HCT116 (cell line): ENCODE measurements at places on chromosomes 1 and 21. TPM values are rescaled to one million over a fixed set of nuclear protein-coding genes. Genes with fewer than 3 reads are reported as not detected.

The CSRP1 gene
- total RNA-seq: 51.7 TPM

The ERG gene
- 0.17 TPM for total RNA-seq

The KCTD3 gene
- total RNA-seq: 46.7 TPM

The DMRTA2 gene
- not detected for total RNA-seq

DNA sequence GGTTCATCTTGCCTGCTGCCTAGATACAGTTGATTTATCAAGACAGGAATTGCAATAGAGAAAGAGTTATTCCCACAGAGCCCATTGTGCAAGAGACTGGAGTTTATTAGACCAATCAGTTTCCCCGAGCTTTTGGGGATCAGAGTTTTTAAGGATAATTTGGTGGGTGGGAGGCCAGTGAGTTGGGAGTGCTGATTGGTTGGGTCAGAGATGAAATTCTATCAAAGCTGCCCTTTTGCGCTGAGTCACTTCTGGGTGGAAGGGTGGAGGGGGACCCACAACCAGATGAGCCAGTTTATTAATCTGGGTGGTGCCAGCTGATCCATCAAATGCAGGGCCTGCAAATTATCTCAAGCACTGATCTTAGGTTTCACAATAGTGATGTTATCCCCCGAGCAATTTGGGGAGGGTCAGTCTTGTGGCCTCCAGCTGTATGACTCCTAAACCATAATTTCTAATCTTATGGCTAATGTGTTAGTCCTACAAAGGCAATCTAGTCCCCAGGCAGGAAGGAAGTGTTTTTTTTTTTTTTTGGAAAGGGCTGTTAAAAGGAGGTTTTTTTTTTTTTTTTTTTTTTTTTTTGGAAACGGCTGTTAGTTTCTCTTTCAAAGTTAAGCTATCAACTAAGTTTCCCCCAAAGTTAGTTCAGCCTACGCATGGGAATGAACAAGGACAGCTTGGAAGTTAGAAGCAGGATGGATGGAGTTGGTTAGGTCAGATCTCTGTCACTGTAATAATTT lies 7.4 kb downstream of the SLC16A4 start:
- H3K4me1 ChIP-seq: peaks cover 9% of the 10 kb centered on the region; the same call in 1 of the 2 replicates
- no peak for DNase-seq

GRCh38 chr1:209692745-209693504 lies 11.7 kb upstream of the HSD11B1 start:
- peaks cover 16% of the 10 kb centered on the region; the same call in 1 of the 2 replicates for H3K27me3 ChIP-seq
- no peak overlapping the region for H3K27ac ChIP-seq
- peaks cover 24% of the 10 kb centered on the region for H3K4me1 ChIP-seq
- no peak overlapping the region for H3K4me3 ChIP-seq
- DNase-seq: peak; percentile 72

GRCh38 chr1:32877211-32878110 lies 6.7 kb upstream of the FNDC5 start:
- no peak for DNase-seq
- H3K36me3 ChIP-seq: no peaks in the 10 kb centered on the region
- H3K27ac ChIP-seq: no peak overlapping the region
- no peak overlapping the region for H3K4me3 ChIP-seq
- peaks cover 2% of the 10 kb centered on the region; the same call in 1 of the 2 replicates for H3K4me1 ChIP-seq

DNA sequence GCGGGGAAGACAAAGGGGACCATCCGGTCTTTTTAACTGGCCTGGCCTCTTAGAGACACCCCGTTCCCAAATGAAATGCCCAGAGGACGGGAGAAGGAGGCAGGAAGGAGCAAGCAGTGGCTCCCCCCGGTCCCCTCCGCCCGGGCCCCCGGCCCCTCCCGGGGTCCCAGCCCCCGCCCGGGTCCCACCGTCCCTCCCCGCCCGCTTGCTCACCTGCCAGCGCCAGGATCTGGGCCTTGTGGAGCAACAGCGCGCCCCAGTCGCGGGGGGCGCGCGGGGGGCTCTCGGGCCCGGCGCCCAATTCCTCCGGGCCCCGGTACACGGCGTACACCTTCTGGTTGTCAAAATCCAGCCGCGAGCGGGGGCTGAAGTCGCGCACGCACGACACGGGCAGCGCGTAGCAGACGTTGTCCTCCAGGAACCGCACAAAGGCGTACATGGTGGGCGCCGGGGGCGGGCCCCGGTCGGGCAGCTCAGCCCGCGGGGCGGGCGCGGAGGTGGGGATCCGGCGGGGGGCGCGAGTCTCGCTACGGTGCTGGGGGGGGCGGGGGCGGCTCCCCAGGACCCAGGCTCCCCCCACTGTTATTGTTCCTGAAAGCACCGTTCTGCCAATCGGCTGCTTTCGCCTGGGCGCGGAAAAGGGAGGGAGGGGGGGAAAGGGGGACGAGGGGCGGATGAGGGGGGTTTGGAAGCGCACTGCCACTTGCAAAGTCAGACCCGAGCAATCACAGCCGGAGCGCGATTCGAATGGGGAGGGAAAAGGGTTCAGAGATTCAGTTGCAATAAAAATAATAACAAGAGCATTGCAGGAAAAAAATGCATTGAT lies at the start of gene BEND5:
Gene BEND5 (minus strand): TSS at position 499 of the 826 bp plus-strand sequence. CDS start 60 bp downstream, at position 439.
- DNase-seq: no peak
- H3K27ac ChIP-seq: no peak within 1 kb of the TSS
- H3K36me3 ChIP-seq: no peaks in the 10 kb centered on the region
- H3K4me1 ChIP-seq: no peaks in the 10 kb centered on the region
- H3K27me3 ChIP-seq: peaks cover 10% of the 10 kb centered on the region; the same call in 1 of the 2 replicates

- no peaks in the 10 kb centered on the region for H3K36me3 ChIP-seq
- H3K27ac ChIP-seq: no peak overlapping the region
- no peak overlapping the region for H3K4me3 ChIP-seq
These were observed 1.7 kb downstream of the IGFN1 start for GRCh38 chr1:201192261-201192788.

GRCh38 chr1:245310571-245311531 lies 156.1 kb downstream of the KIF26B start:
- no peak overlapping the region for H3K4me3 ChIP-seq
- no peaks in the 10 kb centered on the region for H3K4me1 ChIP-seq
- no peak for DNase-seq
- H3K36me3 ChIP-seq: no peaks in the 10 kb centered on the region

DNA sequence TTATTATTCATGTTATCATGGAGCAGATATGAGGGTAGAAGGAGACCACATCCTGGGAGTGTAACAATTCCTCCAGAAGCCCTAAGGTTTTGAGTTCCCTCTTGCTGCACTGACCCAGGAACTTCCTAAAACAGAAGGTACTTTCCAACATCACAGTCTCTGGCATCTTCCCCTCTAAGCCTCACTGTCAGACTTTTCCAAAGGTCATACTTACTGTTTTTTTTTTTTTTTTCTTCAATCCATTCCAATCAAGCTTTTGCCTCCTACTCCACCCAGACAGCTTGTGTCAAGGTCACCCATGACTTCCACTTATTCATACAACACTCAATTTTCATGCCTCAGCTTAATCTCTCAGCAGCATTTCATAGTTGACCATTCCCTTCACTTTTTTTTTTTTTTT lies 18.4 kb upstream of the UQCRHL start:
- H3K27ac ChIP-seq: no peak overlapping the region
- no peak for DNase-seq
- H3K36me3 ChIP-seq: no peaks in the 10 kb centered on the region
- H3K4me1 ChIP-seq: peaks cover 7% of the 10 kb centered on the region
- no peaks in the 10 kb centered on the region for H3K27me3 ChIP-seq
- H3K4me3 ChIP-seq: no peak overlapping the region

DNA sequence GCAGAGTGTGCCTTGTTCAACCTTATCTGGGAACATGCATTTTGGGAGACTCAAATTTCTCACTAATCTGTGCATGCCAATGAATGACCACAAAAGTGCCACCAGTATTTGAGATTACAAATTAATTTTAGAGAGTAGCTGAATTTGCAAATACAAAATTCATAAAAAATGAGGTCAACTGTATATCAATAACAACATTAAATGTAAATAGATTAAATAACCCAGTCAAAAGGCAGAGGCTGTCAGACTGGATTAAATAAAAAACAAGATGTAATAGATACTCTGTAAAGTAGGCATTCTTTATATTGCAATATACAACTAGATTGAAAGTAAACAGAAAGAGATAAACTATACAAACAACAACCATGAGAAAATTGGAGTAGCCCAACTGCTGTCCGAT lies 5.5 kb upstream of the KRTAP10-3 start:
- H3K36me3 ChIP-seq: no peaks in the 10 kb centered on the region
- no peak for DNase-seq
- H3K4me3 ChIP-seq: no peak overlapping the region
- no peaks in the 10 kb centered on the region for H3K4me1 ChIP-seq
- no peak overlapping the region for H3K27ac ChIP-seq

GRCh38 chr1:36944883-36945282 lies 89.4 kb downstream of the GRIK3 start:
- no peak overlapping the region for H3K27ac ChIP-seq
- H3K4me3 ChIP-seq: no peak overlapping the region
- H3K4me1 ChIP-seq: no peaks in the 10 kb centered on the region
- H3K27me3 ChIP-seq: peaks cover 69% of the 10 kb centered on the region
- no peak for DNase-seq

DNA sequence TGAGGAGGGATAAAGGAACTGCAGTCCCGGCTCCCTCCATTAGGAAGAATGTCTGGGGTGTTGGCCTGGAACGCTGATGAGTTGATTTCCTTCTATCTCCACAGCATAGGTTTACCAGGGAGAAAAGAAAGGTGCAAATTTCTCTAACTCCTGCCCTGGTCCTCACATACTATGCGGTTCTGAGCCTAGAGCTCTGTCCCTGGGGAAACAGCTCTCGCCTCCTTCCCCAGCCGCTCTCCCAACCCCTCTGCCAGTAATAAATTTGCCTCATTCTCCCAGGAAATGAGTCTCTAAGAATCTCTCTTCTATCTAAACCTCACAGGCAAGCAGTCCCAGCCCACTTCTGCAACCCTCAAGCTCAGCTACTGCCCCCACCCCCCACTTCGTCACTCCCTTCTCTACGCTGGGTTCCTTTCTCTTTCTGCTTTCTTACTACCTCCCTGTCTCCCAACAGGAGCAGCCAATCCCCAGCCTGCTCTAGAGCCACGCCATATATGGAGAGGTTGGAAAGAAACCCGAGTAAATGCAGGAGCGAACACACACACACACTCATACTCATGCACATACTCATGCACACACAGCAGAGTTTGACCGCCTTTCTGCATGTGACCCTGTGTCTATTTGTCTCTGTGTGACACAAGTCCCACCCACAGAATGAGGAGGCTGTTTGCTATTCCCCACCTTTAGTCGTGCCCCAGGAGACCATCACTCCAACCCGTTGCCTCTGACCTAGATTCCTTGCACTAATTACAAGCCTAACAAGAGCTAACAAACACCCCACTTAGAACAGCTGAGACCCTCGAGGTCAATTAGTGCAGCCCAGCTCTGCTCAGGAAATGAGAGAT lies 13.4 kb downstream of the PLEKHO1 start:
- no peaks in the 10 kb centered on the region for H3K27me3 ChIP-seq
- H3K36me3 ChIP-seq: peaks cover 3% of the 10 kb centered on the region; the same call in 1 of the 2 replicates
- no peak overlapping the region for H3K4me3 ChIP-seq
- H3K4me1 ChIP-seq: peaks cover 9% of the 10 kb centered on the region; the same call in 1 of the 2 replicates

DNA sequence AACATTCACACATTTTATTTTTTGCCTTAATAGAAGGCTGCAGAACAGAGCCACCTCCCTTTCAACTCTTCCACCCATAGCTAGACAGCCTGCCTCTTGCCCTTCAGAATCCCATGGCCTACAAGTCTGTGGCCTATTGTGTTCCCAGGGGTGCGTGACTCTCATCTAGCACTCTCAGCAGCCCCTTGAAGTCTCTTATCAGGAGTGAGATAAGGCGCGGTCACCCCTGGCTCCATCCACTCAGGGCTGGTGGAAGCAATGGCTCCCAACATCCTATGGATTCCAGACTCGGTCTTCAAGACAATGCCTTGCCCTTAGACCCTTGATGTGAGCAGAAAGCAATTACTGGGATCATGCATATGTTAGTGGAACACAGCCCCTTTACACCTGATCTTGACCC lies 264.1 kb upstream of the GREM2 start:
- no peaks in the 10 kb centered on the region for H3K27me3 ChIP-seq
- no peaks in the 10 kb centered on the region for H3K4me1 ChIP-seq
- H3K36me3 ChIP-seq: no peaks in the 10 kb centered on the region

GRCh38 chr21:39084073-39084472 lies 99.2 kb downstream of the PSMG1 start:
- no peak overlapping the region for H3K4me3 ChIP-seq
- no peak for DNase-seq
- H3K27me3 ChIP-seq: no peaks in the 10 kb centered on the region
- H3K36me3 ChIP-seq: no peaks in the 10 kb centered on the region
- H3K4me1 ChIP-seq: peaks cover 4% of the 10 kb centered on the region; the same call in 1 of the 2 replicates

DNA sequence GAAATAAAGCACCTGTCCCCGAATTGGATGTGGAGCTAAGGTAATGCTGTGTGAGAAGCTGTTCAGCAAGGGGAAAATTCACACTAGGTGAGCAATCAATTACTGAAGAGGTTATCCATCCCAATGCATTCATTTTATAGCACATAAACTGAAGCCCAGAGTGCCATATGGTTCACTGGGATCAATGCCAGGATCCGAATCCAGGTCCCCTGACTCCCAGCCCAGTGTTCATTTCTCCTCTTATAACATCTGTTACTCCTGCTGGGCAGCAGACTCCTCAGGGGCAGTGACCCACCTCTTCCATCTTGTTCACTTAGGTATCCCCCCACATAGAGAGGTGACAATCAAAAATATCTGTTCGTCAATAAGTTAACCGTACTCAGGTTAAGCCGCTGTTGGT lies 13.2 kb upstream of the SEC16B start:
- no peaks in the 10 kb centered on the region for H3K27me3 ChIP-seq
- no peak overlapping the region for H3K27ac ChIP-seq
- H3K36me3 ChIP-seq: no peaks in the 10 kb centered on the region

DNA sequence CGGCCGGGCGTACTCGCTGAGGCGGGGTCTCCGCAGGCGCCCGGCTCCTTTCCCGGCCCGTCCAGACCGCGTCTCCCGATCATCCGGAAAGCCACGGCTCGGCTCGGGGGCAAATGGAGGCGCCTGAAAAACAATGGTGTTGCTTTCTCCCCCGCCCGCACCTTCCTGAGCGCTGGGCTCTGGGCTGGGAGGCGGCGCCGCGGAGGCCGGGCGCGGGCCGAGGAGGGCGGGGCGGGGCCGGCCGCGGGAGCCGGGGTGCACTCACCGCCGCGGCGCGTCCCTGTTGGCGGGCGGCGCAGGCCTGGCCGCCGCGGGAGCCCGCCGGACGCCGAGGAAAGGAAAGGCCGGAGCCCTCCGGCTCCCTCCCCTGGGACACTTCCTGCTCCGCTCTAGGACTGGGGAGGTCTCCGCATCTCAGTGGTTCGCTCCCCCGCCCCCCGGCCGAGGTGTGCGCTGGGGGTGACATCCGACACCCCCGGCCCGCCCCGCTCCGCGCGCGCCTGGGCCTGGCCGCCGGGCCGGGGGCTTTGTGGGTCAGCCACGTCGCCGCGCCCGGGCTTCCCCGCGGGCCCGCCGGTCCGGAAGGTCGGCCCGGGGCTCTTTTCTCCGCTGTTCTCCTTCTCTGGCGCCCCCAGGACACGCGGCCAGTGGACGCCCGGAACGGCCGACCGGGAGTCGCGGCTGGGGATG lies at the start of gene ZNF496:
Gene ZNF496 (minus strand): TSS at position 343 of the 690 bp plus-strand sequence. CDS start 2,289 bp downstream, outside the sequence.
- peak within 1 kb of the TSS; percentile 94 for H3K27ac ChIP-seq
- peaks cover 14% of the 10 kb centered on the region for H3K36me3 ChIP-seq

- no peak overlapping the region for H3K27ac ChIP-seq
- H3K36me3 ChIP-seq: no peaks in the 10 kb centered on the region
- no peak overlapping the region for H3K4me3 ChIP-seq
- no peaks in the 10 kb centered on the region for H3K4me1 ChIP-seq
- DNase-seq: no peak
- no peaks in the 10 kb centered on the region for H3K27me3 ChIP-seq
These were observed 484.4 kb upstream of the ZRANB2 start for GRCh38 chr1:71565262-71565661.

GRCh38 chr1:53430779-53431178 lies 28.4 kb upstream of the DMRTB1 start:
- H3K4me1 ChIP-seq: no peaks in the 10 kb centered on the region
- no peak for DNase-seq
- H3K27me3 ChIP-seq: no peaks in the 10 kb centered on the region
- no peaks in the 10 kb centered on the region for H3K36me3 ChIP-seq
- no peak overlapping the region for H3K27ac ChIP-seq

- H3K36me3 ChIP-seq: no peaks in the 10 kb centered on the region
- no peak for DNase-seq
- H3K27me3 ChIP-seq: no peaks in the 10 kb centered on the region
These were observed 3.6 kb upstream of the TMEM54 start for GRCh38 chr1:32904797-32905196.
